ENCODE measurements at places on chromosomes 3 and 15.
A peak's percentile ranks its signal among the peaks of the same experiment; 100 is the strongest.

- no peak for DNase-seq
Measured at GRCh38 chr3:132659000-132659364, 627 bp downstream of the ACAD11 start.

GRCh38 chr15:83602021-83602420 is 51.9 kb upstream of the ADAMTSL3 start:
- DNase-seq = no peak

GRCh38 chr15:84750583-84751092 is 2.2 kb downstream of the ZNF592 start:
- DNase-seq = peak; percentile 52

DNA sequence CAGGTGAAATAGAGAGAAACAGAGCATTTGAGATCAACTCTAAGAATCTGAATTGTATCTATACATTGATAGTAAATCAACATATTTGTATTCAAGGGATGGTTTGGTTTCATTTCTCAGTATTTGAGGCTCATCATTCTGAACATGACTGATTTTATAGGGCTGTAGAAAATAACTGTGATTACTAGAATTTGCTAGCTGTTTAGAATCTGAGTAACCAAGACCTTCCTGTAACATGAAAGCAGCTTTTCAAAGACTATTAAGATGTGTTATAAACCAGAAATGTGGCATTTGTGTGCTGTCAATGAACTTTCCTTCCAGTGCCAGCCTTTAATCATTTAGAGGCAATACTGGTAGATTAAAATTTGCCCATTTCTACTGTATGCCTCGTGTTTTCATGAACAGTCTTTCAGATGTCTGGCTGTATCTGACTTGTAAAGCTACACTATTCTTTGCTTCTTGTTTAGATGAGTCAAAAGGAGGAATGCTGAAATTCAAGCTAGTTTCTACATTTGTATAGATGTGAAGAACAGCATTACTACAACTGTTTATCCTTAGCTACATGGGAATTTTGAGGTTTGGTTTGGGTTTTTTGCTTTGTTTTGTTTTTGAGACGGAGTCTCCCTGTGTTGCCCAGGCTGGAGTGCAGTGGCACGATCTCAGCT is 137.3 kb upstream of the BHLHE40 start:
- no peak for DNase-seq

- no peak for DNase-seq
Measured at GRCh38 chr15:86178845-86179244, 99.2 kb downstream of the AGBL1 start.

- no peak for DNase-seq
Measured at GRCh38 chr3:143361589-143361988, 242.0 kb downstream of the CHST2 start.

DNA sequence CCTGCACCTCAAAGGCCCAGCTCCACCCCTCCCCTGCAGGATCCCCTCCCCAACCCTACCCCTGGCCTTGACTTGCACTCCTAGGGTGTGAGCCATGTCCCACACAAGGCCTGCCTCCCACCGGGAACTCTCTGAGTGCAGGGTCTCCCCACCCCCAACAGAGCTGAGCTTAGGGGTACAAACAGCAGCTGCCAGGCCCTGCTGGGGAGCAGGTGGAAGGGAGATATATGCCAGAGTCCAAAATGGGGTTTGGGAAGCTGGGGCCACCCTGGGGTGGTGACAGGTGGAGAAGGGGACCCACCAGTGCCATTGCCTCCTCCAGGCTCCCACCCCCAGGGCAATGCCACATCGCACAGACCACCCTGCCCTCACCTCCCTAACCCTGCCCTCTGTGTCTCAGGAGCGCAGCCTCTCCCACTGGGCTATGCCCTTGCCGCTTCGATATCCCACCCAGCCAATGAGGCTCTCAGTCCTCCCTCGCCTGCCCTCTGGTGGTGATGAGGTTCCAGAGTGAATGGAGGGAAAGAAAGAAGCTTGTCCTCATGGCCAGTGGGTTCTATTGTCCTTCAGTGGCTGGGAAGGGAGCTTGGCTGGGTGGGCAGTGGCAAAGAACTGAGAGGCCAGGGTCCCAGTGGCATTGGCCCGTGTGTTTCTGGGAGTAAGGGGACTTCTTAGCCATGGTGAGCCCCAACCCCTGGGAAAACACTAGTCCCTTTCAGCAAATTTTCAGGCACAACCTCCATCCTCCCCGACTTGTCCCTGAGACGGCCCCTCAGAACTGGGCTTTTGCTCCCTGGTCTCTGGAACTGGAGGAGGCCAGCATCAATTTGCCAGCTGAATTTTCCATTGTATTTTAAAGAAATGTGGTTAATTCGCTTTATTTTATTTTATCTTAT is 46.8 kb downstream of the CYP11A1 start:
- peak; percentile 49 for DNase-seq

DNA sequence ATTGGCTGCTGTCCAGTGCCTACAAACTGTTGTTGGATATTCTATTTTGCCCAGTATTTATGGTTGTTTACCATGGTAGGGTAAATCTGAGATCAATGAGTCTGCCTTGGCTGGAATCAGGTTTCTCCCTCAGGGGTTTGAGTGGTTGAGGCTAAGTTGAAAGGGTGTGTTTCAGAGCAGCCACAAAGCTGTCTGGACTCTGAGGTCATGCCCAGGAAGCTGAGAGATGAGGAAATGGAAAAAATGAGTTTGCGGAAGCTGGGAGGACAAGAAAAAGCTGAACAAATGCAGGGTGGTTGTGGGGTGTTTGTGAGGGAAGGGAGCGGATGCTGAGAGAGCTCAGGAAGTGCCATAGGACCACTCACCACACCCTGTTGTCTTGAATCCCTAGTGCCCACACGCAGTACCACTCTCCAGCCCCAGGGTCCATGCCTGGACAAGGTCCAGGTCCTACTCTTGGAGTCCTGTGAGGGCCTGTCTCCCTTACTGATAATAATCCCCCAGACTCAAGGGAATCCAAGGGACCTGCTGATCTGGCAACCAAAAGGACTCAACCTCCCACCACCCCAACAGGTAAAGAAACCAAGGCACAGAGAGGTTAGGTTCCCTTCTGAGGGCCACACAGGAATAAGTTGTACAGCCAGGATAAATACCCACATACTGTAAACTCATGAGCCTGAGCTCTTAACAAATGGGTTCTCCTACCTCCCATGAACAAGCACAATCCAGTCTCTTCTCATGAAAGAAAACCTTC is 81.6 kb downstream of the PPCDC start:
- DNase-seq = peak; percentile 36

DNA sequence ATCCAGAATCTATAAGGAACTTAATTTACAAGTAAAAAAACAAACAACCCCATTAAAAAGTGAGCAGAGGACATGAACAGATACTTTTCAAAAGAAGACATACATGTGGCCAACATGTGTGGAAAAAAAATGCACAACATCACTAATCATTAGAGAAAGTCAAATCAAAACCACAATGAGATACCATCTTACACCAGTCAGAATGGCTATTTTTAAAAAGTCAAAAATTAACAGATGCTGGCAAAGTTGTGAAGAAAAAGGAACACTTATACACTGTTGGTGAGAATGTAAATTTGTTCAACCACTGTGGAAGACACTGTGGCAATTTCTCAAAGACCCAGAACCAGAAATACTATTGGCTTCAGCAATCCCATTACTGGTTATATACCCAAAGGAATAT is 830.0 kb upstream of the ALCAM start:
- no peak for DNase-seq

DNA sequence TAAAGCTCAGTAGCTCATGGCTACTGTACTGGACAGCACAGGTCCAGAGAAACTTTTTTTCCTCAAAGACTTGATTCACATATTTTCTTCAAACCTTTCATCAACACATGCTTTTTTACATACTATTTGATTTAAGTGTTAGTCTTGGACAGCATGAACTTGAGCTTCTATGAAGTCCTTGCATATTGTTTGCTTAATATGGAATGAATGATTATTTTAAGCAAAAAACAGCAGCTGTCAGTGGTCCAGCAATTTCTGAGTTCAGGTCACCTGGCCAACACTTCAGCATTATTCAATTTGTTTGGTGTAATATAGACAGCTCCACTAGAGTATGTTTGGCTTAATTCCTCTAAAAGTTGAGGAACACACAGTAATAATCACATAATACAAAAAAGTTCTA is 141.4 kb downstream of the PEX5L start:
- no peak for DNase-seq

GRCh38 chr3:50342813-50343633 is 2.4 kb upstream of the RASSF1 start:
- no peak for DNase-seq

DNA sequence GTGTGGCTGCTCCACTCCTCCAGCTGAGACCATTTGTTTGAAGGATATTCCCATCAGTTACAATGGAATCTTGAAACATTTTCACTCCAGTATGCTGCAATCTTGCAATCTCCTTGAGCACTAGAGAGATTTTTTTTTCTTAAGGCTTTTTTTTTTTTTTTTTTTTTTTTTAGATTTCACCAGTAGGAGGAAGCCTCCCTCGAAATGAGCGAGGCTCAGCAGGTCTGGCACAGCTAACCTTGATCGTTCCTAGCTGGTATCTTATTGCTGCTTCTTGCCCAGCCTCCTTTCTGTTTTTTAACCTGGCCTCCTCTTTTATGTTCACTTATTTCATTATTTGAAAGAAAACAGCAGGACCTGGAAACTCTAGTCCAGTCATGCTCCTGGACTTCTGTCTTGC is 48.1 kb downstream of the RAP2B start:
- no peak for DNase-seq

DNA sequence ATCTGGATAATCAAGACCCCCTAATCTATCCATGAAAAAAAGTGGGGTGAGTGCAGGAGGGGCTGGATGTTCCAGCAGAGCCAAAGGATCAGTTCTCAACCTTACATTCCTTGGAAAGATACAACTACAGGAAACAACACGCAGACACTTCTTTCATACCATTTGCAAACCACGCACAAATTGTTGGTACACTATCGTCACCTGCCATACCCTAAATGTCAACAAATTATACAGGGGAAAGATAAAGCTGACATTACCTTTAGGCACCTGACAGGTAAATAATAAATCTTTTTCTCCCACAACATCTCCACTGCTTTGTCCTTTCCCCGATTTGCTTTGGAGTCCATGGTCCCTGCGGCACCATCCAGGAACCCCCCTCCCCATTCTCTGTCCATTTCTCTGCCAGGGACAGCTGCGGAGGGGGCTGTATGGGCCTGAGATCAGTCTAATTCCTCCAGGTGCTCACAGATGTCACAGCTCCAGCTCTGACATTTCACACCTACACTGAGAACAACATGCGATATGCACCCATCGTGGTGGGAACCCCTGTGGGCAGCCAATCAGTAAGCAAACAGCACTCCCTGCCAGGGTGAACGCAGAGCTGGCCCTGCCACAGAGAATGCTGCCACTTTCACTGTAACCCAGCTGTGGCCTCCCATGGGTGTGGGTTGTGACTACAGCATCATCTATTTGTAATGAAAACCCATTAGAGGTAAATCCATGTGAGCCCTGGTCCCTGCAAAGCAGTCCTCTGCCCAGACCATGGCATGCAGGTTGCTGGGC is 37.7 kb upstream of the BCL2L10 start:
- DNase-seq = no peak

- DNase-seq = peak; percentile 25
Measured at GRCh38 chr15:40452296-40453090, 11.7 kb downstream of the BAHD1 start.

DNA sequence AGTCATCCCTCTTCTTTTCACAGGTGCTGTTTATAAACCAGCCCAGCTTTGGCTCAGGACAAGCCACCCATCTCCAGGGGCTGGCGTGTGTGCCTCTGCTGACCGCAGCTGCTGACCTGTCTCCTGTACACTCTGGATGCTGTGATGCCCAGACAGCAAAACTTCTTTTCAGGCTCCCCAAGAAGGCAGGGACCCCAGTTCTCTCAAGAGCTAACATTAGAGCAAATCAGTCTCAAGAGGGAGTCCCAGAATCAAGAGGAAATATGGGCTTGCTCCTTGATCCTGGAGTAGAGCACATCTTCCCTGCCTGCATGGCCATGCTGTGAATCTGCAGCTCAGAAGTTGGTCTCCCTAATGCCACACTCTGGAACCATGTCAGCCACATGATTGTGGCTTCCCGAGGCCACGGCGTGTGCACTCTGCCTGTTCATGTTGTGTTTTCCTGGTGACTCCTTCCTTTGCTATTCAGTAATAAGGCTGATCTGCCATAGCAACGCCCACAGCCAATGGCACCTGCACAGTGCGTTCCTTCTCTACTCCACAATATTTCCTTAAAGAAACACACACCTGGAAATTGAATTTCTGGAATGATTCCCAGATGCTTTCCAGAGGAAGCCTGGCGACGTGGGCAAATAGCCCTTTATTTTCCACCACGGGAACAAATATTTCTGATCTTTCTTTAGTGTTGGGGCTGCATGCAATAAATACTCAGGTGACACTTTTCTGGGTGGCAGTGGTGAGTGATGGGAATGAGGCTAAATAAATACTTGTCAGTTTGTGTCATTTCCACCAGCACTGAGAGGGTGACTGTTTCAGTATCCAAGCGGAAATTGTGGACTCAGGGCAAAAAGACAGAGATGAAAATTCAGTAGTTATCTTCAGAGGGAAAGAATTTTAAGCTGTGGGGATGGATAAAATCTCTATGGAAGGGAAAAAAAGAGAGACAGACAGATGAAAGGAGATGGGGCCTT is 21.9 kb upstream of the THSD4 start:
- DNase-seq = peak; percentile 78

- DNase-seq = no peak
Measured at GRCh38 chr3:5630406-5630805, 442.9 kb downstream of the EDEM1 start.

DNA sequence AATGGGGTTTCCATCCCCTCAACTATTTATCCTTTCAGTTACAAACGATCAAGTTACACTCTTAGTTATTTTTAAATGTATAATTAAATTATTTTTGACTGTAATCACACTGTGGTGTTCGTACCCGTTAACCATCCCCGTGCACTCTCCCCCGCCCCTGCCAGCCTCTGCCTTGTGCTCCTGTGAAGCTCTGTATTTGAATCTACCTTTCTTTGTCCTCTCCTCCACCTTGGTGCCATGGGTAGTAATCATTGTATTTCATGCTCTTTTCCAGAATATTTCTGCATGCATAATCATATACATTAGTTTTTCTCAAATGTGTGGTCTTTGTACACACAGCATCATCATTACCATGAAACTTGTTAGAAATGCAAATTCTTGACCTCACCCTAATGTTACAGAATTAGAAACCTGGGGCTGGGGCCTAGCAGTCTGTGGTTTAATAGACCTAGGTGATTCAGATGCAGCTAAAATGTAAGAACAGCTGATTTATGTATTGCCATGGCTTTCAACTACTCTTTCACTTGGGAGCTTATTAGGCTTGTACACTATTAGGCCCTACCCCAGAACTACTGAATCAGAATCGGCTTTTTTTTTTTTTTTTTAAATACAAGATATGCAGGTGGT is 91.5 kb downstream of the STT3B start:
- no peak for DNase-seq

DNA sequence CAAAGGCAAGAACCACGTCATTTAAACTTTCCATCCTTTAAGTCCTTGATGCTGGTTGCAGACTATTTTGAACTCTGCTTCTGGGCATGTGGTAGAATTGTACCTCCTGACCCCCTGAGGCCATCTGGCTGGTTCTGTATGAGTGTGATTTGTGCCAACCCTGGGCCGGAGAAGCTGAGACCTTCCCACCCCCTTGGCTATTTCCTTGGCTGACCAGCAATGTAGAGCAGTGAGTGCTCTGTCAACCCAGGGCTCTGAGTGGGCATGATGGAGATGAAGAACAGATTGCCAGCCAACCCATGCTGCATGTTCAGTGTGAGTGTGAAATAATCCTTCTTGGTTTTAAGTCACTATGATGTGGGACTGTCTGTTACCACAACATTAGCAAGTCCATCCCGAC is 82.1 kb upstream of the RASGRP1 start:
- no peak for DNase-seq

GRCh38 chr15:86555098-86555497 is 475.4 kb downstream of the AGBL1 start:
- no peak for DNase-seq

- no peak for DNase-seq
Measured at GRCh38 chr15:48112242-48112641, 8.5 kb upstream of the SLC24A5 start.
